ENCODE measurements at places on chromosomes 3 and 15.
A peak's percentile ranks its signal among the peaks of the same experiment; 100 is the strongest.

DNA sequence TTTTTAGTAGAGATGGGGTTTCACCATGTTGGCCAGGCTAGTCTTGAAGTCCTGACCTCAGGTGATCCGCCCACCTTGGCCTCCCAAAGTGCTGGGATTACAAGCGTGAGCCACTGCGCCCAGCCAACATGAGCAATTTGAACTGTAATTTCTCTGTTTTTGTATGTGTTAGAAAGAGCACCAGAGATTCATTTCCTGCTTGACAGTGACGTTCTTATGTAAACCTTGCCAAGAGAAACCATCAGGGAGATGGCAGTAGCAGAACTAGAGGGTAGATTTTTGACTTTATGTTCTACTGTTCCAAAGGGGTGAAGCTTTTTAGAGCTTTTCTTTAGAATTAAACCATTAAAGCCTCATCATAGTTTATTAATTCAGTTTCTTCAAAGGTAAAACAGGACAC, 148.1 kb upstream of the UMPS start:
- DNase-seq, result no peak

- DNase-seq, result no peak
Measured at GRCh38 chr3:193875601-193876321, 260.2 kb upstream of the HES1 start.

DNA sequence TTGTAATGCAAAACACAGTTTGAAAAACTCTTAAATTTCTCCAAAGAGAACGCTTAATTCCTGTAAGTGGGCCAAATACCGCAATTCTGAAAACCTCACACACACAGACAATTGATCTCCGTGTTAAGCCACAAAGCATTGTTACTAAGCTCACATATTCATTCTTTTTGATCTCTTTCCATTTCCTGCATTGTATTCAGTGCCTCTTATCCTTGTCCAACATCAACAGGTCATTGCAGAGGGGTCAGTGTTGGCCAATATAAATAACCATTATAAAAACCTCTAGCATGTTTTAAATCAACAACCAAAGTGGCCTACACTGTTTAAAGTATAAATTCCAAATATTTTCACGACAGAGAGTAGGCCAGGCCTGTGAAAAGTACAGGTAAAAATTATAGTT, 171.1 kb downstream of the PDZRN3 start:
- DNase-seq, result no peak

GRCh38 chr15:63238796-63239195, 38.6 kb upstream of the APH1B start:
- peak; percentile 85 for DNase-seq

DNA sequence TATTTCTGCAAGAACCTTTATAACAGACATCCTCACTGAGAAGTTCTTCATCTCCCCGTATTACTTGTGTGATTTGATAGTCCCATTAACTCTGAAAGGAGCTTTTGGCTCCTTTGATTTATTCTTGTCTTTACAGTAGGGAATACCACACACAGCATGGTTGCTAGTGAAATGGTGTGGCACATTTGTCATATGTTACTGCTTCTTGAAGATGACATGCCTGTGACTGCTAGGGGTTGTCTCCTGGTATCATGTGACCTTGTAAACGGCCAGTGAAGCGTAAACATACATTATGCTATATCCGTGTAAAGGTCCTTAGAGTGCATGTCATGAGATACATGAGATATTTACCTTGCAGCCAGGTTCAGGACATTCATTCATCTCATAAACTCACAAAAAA, 197.9 kb downstream of the RYR3 start:
- no peak for DNase-seq

- DNase-seq, result no peak
Measured at GRCh38 chr3:13211605-13212210, 138.5 kb upstream of the IQSEC1 start.

DNA sequence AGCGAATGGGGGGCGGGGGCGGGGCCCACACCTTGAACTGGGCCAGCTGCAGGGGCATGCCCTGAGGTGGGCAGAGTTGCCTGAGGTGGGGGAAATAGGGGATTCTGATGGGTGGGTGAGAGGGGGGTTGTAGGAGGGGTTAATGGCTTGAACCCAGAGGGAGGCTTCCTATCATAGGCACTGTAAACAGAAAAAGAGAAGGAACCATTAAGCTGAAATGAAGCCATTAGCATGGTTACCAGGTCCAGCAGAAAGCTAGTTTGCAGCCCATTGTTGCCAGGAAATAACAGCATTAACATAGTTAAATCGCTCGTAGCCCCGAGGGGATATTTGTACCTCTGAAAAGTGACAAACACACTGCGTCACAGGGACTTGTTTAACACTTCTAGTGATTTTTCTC, 29.0 kb downstream of the ETV5 start:
- DNase-seq, result no peak

- DNase-seq, result no peak
Measured at GRCh38 chr3:101512396-101512645, 691 bp downstream of the SENP7 start.

DNA sequence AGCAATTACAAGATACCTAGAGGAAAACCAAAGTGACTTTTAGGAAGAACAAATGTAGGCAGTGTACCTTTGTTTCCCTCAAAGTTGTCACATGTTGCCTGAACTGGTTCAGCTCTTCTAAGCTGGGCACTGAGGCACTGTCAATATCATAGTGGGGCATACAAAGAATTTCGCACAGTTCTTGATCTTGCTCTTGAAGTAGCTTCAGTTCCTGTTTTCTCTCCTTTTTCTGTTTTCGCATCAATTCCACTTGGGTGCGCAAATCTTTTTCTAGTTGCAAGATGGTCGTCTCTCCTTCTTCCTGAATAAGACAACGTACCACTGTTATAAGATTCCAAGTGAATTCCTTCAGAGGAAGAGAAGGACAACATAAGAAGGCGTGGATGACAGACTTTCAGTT, 12.7 kb downstream of the PRC1 start:
- no peak for DNase-seq

GRCh38 chr15:80991421-80991820, 1.8 kb upstream of the MESD start:
- DNase-seq, result peak; percentile 72

DNA sequence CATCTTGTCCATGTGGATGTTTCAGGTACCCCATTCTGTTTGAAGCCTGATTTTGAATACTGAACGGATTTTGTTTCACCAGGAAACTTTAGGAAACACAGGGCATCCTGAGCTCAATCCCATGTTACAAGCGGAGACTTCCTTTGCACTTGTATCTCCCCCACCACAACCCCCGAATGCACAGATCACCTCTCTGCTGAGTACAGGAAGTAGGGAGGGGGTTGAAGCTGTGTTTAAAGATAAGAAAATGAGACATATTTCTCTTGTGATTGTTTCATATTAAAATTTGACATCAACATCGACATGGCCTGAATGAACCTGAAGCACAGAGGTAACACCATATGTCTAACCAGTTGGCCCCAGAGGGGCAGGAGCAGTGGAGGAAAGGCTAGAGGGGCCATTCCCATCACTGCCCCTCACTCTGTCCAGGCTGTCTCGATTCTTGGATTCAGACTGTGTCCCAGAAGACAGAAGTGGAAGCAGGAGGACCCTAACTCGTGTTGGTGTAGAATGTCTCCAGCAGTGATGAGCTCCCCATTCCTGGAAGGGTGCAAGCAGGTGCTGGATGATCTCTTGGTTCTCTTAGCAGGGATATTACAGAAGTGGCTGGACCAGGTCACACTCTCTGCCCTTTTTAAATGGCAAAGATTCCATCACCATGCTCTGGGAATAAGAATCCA, 59.6 kb upstream of the IQSEC1 start:
- DNase-seq, result no peak

DNA sequence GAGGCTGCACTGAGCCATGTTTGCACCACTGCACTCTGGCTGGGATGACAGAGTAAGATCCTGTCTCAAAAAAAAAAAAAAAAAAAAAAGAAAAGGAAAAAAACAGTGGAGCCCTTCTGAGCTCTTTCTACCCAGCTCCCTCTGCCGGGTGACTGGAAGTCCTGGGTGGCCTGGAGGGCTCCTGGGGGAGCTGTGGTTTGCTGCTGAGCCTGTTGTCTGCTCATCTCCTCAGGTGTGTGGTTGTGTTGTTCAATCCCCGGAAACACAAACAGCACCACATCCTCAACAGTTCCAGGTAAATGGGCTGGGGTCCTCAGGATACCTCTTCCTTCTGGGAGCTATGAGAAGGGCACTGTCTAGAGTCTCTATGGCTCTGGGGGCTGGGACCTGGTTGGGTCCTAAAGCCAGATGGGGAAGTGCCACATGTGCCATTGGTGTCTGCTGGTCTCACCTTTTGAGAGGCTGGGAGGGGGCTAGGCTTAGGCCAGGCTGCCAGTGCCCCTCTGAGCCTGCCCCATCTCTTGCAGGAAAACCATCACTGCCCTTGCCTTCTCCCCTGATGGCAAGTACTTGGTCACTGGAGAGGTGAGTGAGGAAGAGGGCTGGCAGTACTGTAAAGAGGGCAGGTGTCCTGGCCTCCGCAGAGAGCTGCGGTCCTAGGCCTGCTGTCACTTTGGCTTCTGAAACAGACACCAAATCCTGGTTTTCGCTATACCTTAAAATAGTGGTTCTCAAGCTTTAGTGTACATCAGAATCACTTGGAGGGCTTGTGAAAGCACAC, 17.1 kb upstream of the JMJD7 start:
- no peak for DNase-seq

DNA sequence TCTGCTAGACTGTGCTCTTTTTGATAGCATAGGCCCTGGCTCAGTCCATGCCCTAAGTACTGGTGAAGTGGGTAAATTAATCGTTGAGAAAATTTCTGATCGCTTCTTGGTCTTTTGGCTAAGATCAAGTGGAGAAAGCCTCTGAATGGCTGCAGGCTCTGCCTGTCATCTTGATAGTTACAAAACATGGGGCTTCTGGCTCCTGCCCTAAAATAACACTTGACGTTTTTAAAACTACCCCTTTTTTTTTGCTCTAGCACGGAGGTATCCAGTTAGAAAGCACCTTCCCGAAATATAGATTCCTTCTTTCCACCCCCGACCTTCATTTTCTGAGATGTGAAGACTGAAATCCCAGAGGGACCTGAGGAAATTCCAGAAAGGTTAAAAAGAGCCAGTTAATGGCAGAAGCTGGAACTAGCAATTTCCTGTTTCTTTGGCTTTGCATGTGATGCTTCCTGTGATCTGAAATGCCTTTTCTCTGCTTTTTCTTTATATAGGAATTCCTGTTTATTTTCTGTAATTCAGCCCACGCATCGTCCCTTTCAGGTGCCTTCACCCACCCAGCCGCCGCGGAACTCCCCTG, 799 bp upstream of the C2CD4B start:
- no peak for DNase-seq

- no peak for DNase-seq
Measured at GRCh38 chr15:36422631-36423030, 156.8 kb upstream of the CDIN1 start.

DNA sequence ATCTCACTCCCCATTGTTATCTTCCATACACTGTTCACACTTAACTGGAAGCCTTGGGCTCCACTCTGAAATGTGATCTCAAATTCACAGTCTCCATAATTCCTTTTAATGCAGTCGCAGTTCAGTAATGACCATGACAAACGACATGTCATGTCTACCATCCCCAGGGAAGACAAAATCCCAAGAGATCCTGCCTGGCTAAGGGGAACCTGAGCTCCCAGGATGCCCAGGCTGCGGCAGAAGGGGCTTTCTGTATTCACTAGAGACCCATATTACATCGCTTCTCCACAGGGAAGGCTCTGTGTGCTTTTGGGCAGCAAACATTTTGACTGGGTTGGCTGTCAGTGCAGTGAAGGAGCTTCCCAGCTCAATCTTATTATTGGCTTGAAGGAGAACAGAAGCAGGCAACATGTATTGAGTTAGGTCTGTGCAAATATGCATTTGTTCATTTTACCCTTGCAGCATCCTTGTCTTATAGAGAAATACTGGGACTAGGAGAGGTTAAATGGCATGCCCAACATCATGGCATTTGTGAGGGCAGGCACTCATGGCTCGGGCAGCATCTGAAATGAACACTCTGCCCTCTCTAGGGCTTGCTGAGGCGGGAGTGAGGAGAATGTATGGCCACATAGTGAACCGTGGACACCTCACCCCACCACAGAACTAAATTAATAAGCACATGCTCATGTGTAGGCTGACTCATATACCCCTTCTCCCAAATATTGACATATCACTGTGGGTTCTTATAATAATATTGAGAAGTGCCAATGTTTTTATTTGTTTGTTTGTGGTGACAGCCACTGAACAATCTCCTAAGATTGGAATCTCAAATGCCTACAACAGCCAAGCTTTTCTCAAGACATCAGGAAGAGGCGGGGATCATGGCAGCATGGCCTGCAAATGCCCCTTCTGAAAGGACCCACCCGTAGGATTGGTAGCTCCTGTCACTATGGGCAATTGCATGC, 141.6 kb upstream of the FOXB1 start:
- peak; percentile 72 for DNase-seq

DNA sequence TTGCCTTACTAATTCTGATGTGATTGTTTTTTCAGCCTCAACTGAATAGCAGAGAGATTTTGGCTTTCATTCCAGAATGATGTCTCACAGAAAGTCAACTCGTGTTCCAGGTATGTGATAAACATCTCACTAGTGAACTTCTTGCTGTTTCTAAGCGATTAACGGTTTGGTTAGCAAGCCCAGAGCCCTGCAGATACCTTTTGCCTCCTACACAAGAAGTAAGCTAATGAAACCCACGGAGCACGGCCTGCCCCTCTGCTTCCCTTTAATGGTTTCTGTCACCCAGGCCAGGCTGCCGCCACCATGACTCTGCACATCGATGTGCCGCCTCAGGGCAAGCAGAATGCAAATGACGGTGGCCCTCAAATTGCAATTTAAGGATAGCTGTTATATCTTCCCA, 155.9 kb upstream of the ICE2 start:
- DNase-seq, result no peak

- DNase-seq, result no peak
Measured at GRCh38 chr3:57646723-57647122, 46.2 kb downstream of the DENND6A start.

GRCh38 chr15:29090617-29091466, 178.8 kb downstream of the NSMCE3 start:
- peak; percentile 46 for DNase-seq

- peak; percentile 51 for DNase-seq
Measured at GRCh38 chr3:97939401-97939800, 32.8 kb downstream of the RIOX2 start.

GRCh38 chr3:192237992-192238608, 489.2 kb downstream of the FGF12 start:
- DNase-seq, result peak; percentile 91

DNA sequence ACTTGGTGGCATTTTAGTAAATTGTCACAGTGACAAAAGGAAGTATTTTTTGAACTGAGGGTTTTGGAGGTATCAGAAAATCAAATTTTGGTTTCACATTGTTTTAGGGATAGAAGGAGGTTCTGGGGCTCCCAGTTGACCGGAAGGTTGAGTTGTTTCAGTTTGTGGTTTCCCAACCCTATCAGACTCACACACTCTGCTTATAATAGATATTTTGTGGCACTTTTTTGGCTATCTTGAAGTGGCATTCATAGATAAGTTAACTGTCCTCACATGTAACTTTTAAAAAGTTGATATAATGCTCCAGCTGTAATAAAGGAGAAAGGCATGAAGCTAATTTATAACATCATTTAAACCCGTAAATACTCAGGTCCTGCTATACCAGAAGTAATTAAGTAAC, 12.8 kb downstream of the ARMC8 start:
- no peak for DNase-seq

- DNase-seq, result no peak
Measured at GRCh38 chr3:75768303-75769017, 16.9 kb downstream of the ZNF717 start.
